ENCODE measurements at places on chromosomes 4 and X.

GRCh38 chrX:97295954-97296353 lies 412.2 kb downstream of the RPA4 start:
- no peak for DNase-seq

- DNase-seq: no peak
Measured at GRCh38 chrX:9745417-9746115, 20.1 kb downstream of the GPR143 start.

DNA sequence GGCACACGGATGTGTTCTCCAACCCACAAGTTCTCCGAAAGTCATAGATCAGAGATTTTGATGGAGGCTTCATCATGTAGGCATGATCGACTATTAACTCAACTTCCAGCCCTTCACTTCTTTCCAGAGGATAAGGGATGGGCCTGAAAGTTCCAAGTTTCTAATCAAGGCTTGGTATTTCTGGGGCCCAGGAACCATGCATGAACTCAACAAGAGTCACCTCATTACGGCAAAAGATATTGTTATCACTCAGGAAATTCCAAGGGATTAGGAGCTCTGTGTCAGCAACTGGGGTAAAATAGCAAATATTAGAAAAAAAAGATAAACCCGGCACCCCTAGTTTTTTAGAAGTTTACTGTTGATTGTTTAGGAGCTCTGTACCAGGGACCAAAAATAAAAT lies 240.1 kb upstream of the PPP1R2C start:
- DNase-seq: no peak

DNA sequence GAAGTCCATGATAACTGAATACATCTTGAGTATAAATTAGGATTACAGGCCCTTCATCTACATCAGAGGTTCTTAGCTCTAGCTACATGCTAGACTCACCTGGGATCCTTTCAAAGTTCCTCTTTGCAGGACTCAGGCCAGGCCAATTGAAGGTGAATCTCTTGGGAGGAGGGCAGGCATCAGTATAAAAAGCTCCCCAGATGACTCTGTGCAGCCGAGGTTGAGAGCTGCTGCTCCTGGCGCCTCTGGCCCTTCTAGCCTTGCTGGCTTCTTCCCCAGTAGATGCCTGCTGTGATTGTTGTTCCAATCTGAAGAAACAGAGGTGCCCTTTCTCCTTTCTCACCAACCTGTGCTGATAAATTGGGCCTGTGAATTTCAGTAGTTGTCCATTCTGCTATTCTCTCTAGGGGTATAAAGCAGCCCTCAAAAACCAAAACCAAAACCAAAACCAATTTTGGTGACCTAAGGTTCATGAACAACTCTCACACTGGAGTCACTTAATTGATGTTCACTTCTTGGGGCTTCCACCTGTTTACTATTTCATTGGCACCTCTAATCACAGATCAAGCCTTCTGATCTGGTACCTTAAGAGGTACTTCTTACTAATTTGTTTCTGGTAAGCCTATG lies 78.7 kb downstream of the SUPT20HL2 start:
- DNase-seq: no peak

GRCh38 chrX:150324035-150324728 lies 38.9 kb upstream of the MAMLD1 start:
- no peak for DNase-seq

DNA sequence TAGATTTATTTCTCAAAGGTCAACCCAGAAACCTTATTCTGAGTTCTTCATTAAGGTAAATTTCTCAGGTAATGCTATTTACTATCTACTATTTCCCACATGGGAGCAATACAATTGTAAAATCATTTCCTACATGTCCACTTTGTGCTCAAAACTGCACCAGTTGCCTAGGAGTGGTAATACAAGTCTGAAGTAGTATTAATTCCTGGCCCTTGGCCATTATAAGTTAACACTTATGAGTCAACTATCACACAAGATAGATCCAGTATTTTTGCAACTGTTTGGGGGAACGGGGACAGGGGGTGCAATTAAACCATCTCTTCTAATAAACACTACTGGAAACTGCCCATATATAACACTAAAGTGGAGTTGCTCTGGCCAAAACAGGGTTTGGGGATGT lies 48.9 kb downstream of the ACSL4 start:
- DNase-seq: no peak

GRCh38 chrX:96590403-96590802 lies 94.2 kb upstream of the DIAPH2 start:
- DNase-seq: no peak

DNA sequence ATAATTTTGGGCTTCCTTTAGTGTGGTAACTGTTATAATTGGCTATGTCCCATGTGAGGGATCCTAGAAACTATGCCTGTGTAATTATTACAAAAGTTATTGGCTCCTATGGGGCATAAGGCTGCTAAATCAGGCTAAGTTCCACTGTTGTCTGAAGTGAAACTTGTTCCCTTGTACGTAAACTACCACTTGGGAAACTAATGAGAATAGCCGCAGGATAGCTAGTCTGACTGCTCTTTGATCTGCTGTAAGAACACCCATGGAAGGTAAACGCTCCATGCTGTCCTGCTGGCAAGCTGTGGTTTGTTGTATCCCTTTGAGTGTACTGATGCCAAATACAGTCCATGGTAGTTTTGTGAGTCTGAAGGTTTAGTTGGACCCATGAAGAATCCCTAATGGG lies 9.3 kb upstream of the MAOA start:
- no peak for DNase-seq

DNA sequence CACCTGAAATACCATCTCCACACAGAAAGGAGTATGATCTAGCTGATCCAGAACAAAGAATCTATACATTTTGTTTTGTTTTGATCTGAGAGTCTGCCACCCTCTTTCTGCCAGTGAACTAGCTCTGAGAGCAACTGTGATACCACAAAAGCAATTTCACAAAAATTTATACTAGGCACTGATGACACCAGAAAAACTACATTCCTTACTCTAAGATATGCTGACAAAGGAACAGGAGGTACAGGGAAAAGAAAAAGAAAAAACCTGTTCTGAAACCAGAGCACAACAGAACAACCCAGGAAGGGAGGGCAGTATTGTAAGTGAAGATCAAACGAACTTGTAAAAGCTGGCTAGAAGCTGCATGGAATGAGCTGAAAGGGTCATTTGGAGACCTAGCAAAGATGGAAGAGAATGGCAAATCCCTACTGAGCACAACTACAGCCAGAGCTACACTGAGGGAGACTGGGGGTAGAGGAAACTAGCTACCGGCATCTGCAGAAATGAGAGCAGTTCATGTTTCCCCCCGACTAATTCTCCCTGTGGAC lies 31.9 kb downstream of the AMOT start:
- no peak for DNase-seq

DNA sequence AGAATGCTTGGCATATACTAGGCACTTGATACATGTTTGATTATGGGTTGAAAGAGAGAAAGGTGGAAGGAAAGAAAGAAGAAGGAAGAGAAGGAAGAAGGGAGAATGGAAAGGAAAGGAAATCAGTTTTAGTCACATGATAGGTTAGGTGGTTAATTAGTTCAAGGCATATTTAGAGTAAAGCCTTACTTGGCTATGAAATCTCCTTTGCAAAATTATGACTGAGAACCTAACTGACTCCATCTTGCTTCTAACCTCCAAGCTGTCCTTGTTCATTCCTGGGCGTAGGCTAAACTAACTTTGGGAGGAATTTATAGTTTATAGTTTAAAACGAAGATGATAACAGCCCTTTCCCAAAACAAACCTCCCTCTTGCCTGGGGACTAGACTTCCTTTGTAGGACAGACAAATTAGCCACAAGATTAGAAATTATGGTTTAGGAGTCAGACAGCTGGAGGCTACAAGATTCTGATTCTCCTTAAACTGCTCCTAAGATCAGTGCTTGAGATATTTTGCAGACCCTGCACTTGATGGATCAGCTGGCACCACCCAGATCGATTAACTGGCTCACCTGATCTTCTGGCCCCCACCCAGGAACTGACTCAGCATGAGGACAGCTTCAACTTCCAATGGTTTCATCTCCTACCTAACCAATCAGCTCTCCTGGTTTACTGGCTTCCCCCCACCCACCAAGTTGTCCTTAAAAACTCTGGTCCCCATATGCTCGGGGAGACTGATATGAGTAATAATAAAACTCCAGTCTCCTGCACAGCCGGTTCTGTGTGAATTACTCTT lies 55.0 kb downstream of the TXK start:
- DNase-seq: no peak

- DNase-seq: no peak
Measured at GRCh38 chr4:23889391-23889790, 456 bp downstream of the PPARGC1A start.

- no peak for DNase-seq
Measured at GRCh38 chr4:182325397-182325796, 82.2 kb downstream of the TENM3 start.

- no peak for DNase-seq
Measured at GRCh38 chrX:56928546-56928945, 66.8 kb downstream of the SPIN3 start.

Measured in NCI-H1105 treated with DMSO at 0.1 percent for 48 hours (cell line).